ENCODE measurements at places on chromosomes 7 and 10.

DNA sequence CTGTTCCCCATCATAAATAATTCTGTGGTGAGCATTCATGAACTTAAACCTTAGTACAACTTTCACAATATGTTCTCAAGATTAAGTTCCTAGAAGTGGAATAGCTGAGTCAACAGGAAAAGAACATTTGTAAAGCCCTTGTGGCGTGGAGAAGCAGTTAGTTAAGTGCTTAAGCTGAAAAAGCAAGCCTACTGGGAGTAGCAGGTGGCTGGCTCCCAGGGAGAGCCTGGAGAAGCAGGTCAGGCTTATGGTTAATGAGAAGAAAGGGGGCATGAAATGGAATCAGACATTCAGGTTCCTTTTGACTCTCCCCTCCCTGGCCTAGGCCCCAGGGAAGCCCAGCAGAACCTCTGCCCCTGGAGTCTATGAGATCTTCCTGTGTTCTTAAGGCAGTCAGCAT lies 35.3 kb downstream of the VSTM4 start:
- peak; percentile 34 for DNase-seq

- DNase-seq = no peak
Measured at GRCh38 chr7:106841896-106842390, 23.1 kb upstream of the PIK3CG start.

DNA sequence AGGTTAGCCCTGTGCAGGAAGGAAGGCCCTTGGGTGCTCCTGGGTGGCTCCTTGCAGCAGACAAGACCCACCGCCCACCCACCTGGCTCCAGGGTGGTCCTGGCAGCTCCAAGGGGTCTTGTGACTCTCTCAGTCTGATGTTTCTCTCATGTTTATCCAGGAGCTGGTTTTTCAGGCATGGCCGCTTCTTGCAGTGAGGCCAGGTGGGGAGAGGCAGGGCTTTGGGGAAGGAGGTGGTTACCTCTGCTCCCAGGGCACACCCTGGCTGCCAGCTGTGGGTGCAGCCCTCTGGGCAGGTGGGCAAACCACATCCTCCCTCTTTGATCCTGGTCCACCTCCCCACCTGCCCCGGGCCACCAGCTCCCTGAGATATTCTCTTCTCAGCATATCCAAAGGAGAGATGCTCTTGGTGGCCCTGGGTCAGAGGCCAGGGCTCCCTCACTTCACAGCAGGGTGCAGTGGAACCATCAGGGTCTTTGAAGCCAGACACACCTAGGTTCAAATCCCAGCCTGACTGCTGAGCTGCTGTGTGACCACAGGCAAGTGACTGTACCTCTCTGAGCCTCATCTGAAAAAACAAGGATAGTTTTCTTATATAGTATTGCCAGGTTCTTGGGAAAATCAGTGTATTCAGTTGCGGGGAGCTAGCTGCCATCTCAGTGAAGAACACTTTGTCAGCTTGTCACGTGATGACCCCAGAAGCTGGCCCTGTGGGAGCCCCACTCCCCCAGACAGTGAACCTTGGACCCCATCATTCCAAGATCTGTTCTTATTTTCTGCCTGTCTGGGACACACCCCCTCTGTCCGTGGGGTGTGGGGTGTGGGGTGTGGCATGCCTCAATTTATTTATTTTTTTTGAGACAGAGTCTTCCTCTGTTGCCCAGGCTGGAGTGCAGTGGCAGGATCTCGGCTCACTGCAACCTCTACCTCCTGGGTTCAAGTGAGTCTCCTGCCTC lies 11.5 kb downstream of the GTF2IRD1 start:
- DNase-seq = no peak

DNA sequence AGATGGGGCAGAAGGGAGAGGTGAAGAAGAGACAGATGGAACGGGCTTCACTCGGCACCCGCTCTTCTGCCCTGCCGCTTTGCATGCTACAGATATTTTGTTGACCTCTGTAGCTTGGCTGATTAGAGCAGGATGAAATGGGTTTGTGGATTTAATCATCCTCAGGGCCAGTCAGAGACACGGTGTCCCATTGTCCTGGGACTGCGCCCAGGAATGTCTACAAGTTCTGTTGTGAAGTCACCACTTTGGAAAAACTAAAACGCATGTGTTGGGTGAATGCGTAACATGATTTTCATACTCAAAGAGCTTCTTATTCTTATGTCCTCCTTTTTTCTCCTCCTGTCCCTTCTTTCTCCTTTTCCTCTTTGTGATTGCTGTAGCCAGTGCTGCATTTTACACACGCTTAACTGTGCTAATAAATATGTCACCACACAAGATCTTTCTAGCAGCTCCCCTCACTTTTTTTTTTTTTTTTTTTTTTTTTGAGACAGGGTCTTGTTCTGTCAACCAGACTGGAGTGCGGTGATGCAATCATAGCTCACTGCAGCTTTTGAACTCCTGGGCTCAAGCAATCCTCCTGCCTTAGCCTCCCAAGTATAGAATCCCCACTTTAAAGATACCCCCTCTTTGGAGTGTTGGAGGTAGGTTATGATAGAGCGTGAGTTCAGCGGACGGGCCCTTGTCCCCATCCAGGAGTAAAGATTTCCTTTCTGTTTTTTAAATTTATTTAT lies 3.4 kb downstream of the CPA4 start:
- DNase-seq = no peak

DNA sequence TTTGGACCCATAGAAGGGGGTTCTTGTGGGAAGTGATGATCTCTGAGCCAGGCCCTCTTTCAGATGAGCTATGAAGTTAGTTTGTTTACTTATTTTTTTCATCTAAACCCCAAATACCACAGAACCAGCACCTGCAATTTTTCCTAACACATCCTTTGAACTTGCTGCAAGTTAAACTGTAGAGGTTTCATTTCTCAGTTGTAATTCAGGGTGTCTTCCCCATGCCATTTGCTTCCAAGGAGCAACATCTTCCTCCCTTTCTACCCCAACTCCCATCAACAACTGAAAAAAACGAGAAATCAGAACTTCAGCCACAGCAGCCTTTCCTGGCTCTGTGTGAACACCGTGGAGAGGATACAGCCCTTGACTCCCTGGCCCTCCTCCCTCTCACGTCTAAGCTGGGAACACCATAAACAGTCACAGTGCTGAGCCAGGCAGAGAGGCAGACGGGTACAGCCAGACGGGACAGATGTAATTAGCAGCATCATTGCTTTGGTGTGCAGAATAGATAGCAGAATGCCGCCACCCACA lies 63.6 kb downstream of the RGS10 start:
- no peak for DNase-seq

Data from HT1080 (cell line).